ENCODE measurements at places on chromosomes 1 and 21. TPM values are rescaled to one million over a fixed set of nuclear protein-coding genes. Genes with fewer than 3 reads are reported as not detected.

MAB21L3 gene
- total RNA-seq, result 3.6 TPM

TCHH gene
- total RNA-seq, result not detected

C1orf141 gene
- not detected for total RNA-seq

BRDT gene
- not detected for total RNA-seq

DIRAS3 gene
- total RNA-seq, result 2.7 TPM

- peak; percentile 40 for DNase-seq
Observed at GRCh38 chr1:235100194-235100772, 28.4 kb downstream of the TOMM20 start.

DNA sequence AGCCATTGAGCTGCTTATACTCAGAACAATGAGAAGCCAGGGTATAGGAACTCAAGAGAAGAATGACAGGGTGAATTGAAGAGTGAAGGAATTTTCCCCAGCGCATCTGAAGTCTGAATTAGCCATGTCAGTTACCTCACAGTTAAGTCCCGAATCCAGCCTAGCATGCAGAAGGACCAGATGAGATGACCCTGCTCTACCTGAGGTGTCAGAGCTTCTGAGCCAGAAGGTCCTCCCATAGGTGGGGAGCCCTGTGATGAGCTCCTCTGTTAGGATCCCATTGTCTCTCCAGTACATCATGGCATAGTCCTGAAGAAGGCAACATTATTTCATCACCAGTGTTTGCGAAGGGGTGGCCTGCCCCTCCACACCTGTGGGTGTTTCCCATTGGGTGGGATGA is 68.2 kb downstream of the OVGP1 start:
- no peak for DNase-seq
